Activated naive CD8-positive, alpha-beta T cell treated with anti-CD3 and anti-CD28 coated beads, Interleukin-2, amount 50 U/mL, for 24 hours (primary cell): ENCODE measurements at places on chromosomes 5 and 9.

- no peak for DNase-seq
Measured at GRCh38 chr9:98147582-98147981, 28.6 kb upstream of the TRIM14 start.

GRCh38 chr5:160616712-160617497, 195.2 kb downstream of the PTTG1 start:
- no peak for DNase-seq

DNA sequence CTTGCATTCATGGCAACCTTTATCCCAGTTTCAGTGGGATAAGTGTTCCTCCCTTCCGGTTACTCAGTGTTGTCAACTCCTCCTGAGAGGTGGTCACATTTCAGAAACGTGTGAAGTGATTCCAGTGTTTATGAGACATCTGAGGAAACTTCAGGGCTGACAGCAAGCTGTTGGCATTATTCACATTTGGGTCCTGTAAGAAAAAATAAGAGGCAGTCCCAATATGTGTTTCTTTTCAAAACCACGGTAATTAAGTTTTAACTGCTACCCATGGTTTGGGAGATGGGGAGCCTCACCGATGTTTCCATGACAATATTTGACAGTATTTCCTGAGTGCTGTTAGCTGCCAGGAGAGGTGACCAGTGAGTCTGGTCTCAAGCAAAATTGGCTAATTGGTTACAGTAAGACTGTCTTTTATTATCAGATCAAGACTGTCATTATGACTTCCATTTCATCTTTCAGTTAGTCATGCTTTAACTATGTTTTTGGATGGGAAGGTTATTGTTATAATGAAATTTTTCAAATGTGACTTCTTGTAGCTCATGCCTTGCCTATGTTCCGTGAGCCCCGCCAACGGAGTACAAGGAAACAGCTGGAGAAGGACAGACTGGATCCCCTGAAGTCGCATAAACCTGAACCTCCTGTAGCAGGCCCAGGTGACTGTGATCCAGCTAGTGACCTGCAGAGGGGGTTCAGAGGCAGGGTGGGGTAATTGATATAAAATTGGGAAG, 115.3 kb downstream of the GDNF start:
- DNase-seq = no peak

DNA sequence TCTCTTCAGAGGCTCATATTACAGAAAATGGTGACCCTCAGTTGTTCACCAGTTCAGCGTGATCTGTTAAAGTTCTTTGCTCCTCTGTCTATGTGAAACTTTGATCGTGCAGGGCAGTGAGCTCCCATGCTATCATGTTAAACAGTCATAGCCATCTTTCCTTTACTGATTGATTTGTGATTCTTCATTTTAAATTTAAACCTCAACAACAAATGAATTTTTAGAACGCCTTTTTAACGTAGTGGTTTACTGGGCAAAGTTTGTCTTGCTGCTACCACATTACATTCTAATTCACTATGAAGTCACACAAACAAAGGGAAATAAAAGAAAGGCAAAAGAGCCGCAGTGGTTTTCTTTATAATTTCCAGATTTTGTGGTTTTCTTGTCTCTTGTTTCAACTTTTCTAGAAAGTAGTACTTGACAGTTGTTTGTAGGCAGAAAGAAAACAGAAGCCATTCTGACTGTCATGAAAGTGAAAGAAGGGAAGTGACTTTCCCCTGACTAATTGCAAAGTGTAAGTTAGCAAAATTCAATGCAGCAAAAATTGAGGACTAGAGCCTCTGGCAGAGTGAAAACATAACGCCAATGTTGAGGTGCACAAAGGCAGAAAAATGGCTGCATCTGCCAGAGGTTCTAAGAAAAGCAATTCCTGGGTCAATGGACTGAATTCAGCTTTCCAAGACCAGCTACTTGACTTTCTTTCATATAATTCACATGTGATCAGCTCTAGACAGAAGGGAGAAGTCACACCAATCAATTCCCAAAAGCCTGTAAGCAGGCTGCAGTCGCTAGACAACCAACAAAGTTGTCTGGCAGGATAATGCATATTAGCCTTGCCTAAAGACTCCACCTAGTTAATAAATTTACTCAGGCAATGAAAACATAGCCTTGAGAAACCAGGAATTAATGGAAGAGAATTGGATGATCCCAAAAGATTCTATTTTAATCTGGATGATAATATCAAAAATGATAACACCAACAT, 7.1 kb upstream of the IFNA6 start:
- DNase-seq = no peak

DNA sequence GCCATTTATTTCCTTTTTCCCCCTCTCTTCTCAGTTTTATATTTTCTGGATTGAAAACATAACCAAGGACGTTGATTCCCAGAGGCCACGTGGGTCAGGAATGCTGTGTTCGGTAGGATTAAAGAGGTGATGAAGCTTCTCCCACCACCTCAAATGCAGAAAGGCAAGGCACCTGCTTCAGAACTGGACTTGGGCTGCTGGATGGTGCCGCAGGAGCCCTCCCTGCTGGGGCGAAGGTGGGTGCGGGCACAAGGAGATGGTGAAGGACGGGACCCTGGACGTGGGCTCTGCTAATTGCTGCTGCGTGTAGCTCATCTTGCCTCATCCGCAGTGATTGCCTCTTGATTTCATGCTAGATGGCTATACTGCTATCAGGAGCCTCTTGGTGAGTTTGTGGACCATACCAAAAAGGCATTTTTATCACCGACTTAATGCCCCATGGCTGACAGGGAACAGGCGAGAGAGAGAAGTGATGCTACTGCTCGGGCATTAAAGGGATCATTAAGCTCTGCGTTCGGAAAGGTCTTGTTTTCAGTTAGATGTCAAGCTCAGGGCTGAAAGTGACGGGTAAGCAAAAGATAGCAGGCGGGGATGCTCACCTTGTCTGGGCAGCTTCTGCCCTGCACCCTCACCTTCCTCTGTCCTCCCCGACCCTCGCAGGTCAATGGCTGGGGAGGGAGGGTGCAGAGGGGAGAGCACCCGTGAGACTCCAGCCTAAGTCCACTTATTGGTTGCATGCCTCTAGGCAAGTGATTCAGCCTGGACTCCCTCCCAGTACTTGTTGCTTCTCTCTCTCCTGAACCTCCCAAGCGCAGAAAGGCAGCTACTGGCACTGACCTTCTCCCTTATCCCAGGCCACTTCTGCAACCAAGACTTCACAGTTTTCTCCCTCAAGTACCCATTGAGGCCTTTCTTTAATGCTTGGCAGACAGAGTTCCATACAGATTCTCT, 71.6 kb upstream of the FSTL4 start:
- DNase-seq = no peak
